H54 (cell line): ENCODE measurements at places on chromosomes 7 and 10.
A peak's percentile ranks its signal among the peaks of the same experiment; 100 is the strongest.

- DNase-seq = no peak
These were observed 92.0 kb downstream of the ABLIM1 start for GRCh38 chr10:114566064-114566463.

GRCh38 chr10:22219308-22219707 lies 1.5 kb upstream of the EBLN1 start:
- DNase-seq = peak; percentile 9

GRCh38 chr7:25978466-25978865 lies 173.5 kb upstream of the NFE2L3 start:
- DNase-seq = no peak

- no peak for DNase-seq
These were observed 83.1 kb downstream of the STRA8 start for GRCh38 chr7:135316648-135317313.

DNA sequence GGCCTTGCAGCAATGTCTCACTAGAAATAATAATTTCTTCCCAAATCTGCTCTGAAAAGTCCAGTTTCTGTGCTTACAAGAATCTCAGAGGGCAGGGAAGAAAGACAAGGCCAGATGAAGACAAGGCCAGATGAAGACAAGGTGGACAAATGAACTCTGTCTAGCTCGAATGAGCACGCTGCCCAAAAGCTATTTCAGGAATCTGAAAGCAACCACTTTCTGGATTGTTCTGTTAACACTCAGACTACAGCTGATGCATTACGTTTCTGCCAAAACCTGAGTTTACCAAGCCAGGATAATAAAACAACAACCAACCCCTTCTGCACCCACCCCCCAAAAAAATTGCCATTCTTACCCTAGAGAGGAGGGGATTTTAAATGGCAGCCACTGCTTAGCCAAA lies 1073.6 kb downstream of the SORCS3 start:
- DNase-seq = no peak

DNA sequence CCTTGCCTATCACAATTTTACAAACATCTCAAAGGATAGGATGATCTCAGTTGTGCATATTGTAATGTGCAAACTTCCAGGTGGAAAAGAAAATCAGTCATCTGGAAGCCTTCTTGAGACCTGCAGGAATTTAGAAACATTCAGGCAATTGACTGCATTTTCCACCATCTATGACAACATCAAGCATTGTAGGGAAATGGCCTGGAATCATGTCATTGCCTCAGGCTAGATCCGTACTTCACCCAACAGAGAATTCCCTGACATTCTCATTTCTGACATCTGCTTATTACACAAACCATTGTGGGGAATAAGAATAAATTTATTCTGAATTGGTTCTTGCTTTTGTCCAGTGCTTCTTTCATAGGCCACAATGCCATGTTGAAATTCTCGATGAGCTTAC lies 124.9 kb upstream of the NPVF start:
- DNase-seq = no peak

DNA sequence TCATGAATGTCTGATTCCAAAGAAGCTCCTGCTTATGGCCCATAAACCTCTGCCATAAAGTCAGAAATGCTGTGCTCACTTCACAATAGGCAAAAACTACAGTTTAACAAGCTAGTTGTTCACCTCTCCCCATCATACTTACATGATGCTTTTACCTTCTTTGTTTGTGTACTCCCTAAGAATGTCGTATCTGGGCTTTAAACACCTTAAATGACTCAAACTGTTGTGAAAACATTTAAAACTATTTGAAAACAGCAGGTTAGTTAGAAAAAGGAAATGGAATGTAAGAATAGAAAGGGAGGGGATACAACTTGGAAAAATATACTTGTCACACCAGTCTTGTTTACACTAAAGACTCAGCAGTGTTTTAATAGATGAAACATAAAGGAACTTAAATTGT lies 128.2 kb upstream of the AGR3 start:
- DNase-seq = no peak

DNA sequence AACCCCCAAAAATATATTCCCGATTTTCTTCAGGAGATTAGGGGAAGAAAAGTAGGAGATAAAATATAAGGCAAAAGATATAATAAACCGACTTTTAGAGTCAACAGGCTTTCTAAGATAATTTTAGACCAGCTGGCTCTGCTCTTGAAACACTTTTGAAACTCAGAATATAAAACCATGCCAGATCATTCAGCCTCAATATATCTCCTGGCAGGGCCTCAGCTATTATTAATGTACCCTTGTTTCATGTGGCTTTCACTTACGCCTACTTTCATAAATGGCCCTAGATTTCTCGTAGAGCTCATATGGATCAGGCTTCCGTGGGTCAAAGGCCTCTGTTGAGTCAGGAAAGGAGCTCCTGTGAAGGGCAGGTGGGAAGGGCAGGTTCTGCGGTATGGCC lies 396.0 kb downstream of the PHTF2 start:
- no peak for DNase-seq

DNA sequence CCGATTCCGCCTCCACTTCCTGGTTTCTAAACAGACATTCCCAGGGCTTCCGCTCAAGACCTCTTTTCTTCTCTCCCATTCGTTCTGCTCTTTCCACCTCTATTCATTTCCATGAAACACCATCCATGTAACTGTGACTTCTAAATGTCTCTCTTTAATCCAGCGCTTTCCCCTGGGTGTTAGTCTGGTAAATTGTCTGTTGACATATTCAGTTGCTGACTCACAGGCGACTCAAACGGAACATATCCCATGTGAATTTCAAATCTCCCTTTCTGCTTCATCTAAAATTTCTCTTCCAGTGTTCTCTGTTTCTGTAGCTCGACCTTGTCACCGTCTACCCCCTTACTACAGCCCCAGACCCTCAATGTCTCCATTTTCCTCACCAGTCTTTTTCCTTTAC lies 119.1 kb downstream of the PFKFB3 start:
- DNase-seq = no peak

DNA sequence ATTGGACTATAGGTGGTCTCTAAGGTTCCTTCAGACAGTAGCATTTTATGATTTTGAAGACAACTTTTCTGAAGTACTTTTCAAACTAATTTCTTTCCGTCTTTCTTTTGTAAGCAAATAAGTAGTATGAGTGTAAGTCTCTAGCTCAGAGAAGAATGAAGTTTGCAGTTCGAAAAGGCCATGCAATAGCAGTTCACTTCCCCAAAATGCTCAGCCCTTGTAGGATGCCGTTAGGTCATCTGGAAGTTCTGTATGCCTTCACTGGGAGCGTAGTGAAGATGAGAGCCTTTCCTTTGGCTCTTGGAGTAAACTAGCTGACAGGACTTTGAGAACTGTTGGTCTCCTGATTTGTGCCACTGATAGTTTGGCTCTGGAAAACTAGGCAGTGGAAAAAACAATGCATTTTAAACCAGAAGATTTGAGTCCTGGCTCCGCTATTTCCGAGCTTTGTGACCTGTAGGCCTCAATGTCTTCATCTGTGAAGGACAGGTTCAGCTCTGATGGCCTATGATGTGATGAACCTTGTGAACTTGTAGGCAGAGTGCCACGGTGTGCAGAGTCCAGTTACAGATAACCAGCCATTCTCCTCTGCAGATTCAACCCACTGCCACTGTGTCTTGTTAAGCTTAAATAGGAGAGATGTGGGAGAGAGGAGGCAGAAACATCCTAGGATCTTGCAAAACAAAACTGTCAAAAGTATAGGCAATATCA lies 18.8 kb downstream of the SGPL1 start:
- DNase-seq = no peak

- DNase-seq = no peak
These were observed 314.2 kb downstream of the LHFPL3 start for GRCh38 chr7:104642560-104642959.

- DNase-seq = no peak
These were observed 156.7 kb downstream of the ANLN start for GRCh38 chr7:36546331-36546730.

DNA sequence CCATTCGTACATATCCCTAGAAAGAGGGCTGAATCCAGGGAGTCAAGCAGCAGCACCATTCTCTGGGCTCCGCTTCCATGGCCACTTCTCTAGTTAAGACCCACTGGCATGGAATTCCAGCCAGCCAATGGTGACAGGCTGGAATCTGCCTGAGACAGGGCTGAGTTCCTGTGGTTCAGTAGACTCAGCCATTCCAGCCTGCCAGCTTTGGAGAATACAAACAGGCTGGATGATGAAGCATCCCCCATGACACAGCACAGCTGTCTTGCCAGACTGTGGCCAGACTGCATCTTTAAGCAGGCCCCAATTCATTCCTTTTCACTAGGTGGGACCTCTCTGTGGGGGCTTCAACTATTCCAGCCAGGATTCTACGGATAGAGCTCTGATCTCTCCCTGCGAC lies 329.6 kb downstream of the XPNPEP1 start:
- DNase-seq = no peak

GRCh38 chr7:42348071-42348470 lies 111.1 kb upstream of the GLI3 start:
- no peak for DNase-seq

- DNase-seq = no peak
These were observed 46.7 kb upstream of the ZMIZ1 start for GRCh38 chr10:79021948-79022499.

DNA sequence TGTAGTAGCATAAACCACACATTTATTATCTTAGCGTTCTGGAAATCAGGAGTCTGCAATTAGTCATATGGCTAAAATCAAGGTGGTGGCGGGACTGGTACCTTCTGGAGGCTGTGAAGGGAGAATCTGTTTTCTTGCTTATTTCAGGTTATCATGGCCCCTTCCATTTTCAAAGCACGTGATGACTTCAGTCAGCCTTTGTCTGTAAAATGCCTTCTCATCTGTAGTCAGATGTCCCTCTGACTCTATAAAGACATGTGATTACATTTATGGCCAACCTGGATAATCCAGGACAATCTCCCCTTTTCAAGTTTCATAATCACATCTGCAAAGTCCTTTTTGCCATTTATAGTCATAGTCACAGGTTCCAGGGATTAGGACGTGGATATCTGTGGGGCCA lies 15.5 kb upstream of the ZNF248 start:
- no peak for DNase-seq

- DNase-seq = no peak
These were observed 46.3 kb downstream of the LBX1 start for GRCh38 chr10:101182936-101183335.

DNA sequence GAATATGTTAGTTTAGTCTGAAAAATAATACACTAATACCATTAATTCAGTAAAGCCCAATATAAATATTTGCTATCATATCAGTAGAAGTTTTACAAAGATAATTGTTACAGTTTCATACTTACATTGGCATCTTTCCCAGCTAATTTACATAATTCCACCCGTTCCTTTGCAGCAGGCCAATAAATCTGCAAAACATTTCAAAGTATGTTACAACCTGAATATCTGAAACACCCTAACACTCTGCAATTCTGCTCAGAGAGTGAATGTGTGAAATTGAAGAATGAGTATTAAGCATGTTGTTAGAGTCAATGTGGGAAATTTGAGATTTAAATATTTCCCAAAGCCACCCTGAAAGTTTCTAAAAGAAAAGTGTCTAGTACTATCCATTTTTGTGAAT lies 105.5 kb downstream of the SEMA3D start:
- no peak for DNase-seq

DNA sequence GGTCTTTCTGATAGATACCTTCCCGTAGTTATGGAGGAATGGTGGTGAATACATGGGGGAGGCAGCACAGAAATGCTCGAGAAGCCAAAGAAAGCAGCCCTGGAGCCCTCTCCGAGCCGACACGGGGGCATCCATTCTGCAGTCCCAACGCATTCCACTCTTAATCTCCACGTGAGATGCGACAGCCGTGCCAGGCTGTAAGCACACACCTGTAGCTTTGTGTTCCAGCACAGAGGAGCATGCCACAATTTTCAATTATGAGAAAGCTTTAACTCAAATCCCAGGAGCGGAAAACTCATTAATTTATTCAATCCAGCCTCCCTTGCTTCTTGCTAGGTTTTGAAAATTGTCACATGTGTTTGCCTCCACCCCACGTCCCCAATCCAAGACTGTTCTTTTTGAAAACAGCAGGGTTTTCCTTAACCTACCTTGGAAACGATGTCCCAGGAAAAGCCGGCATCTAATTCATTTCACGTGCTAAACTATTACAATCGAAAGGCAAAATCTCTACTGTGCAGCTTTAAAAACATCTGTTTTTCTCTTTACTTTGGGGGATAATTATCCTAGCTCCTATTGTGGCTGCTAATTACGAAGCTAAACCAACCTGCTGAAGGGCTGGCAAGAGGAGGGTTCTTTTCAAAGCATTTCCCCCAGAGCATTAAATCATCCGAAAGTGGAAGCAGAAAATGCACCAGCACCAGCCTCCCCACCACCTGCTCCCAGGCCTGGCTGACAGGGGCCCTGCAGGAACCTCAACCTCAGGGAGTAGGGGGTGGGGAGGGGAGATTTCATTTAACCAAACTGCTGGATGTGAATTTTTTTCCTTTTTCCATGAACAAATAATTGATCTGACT lies 56.0 kb upstream of the CHST15 start:
- no peak for DNase-seq

DNA sequence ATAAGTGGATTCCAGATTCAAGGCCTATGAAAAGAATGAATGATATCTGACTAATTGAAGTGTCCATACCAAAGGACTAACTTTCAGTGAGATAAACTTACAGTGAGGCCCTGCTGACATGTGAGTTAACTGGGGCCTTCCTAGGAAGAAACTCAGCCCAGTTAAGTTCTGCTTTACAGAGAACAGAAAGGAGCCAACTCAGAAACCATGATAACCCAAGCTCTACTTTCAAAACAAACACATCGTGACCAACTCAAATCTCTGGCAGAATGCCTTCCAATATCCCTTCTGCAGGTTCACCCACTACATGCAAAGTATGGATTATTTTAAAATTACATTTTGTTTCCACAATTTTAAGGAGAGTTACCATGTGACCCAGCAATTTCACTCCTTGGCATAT lies 75.8 kb upstream of the MRLN start:
- DNase-seq = no peak

DNA sequence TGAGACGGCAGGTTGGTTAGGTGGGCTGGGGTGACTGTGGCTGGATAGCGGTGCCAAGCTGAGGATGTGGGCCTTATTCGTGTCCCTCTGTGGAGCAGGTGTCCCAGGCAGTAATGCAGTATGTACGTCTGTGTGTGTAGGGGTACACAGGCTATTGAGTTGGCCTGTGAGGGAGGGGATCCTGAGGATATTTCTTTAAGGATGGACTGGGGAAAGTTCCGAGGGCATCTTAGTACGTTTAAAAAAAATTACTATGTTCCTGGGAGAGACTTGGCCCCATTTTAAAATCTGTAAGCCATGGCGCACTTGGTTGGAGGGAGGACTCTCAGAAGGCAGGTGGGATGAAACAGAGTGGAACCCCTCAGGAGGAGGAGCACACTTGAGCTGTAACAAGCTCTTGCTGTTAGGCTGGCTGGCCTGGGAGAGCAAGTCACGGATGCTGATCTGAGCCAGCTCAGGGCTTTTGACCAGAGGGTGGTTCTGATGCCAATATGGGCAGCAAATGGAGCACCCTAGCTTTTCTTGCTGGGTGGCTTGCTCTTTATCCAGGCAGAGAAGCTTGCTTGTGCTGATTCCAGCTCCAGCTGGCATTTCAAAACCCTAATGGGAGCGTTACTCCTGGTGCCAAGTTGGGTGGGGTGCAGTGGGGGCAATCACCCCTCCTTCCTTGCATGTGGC lies 765 bp downstream of the WBP1L start:
- DNase-seq = no peak
